Caki2 (cell line): ENCODE measurements at places on chromosomes 16 and 17.

GRCh38 chr16:79981814-79982213 is 381.3 kb upstream of the MAF start:
- no peak for DNase-seq

- no peak for DNase-seq
Observed at GRCh38 chr17:43720311-43721060, 38.1 kb downstream of the SOST start.

GRCh38 chr17:61139219-61139618 is 260.4 kb upstream of the TBX2 start:
- no peak for DNase-seq

GRCh38 chr16:54318941-54319340 is 32.4 kb upstream of the IRX3 start:
- DNase-seq = no peak

GRCh38 chr17:65359016-65359415 is 202.4 kb downstream of the AXIN2 start:
- DNase-seq = peak; percentile 66

DNA sequence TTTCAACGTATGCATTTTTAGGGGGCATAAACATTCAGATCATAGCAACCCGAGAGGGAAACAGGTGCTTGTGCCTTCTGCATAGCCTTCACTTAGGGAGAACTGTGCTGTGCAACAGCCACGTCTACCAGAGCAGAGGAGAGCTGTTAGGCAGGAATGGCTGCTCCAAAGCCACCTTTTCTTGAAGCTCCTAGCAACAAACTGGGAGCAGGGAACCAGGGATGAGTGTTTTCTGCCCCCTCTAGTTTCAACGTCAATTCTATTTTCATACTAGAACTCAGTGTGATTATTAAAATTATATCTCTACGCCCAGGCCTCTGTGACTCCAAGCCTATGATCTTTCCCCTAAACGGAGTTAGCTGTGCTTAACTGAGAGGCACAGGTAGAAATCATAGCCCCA is 290.0 kb downstream of the HAPSTR1 start:
- DNase-seq = no peak

DNA sequence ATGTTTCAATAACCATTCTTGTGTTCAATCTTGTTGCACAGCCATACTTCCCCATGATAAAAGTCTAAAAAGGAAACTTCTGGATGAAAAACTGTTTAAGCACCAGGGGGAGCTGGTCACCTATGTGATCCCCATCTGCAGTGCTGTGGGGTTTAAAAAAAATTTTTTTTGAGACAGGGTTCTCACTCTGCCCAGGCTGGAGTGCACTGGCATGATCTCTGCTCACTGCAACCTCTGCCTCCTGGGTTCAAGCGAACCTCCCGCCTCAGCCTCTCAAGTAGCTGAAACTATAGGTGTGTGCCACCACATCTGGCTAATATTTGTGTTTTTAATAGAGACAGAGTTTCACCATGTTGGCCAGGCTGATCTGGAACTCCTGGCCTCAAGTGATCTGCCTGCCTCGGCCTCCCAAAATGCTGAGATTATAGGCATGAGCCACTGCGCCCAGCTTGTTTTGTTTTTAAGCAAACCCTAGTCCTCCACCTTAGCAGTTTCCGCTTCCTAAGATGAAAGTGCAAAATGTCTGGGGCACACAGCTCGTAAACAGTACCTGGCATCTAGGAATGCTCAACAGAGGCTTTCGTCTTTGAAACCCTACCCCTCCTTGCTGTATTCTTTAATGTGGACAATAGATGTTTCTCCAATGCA is 25.4 kb downstream of the DNAJA2 start:
- peak; percentile 14 for DNase-seq

DNA sequence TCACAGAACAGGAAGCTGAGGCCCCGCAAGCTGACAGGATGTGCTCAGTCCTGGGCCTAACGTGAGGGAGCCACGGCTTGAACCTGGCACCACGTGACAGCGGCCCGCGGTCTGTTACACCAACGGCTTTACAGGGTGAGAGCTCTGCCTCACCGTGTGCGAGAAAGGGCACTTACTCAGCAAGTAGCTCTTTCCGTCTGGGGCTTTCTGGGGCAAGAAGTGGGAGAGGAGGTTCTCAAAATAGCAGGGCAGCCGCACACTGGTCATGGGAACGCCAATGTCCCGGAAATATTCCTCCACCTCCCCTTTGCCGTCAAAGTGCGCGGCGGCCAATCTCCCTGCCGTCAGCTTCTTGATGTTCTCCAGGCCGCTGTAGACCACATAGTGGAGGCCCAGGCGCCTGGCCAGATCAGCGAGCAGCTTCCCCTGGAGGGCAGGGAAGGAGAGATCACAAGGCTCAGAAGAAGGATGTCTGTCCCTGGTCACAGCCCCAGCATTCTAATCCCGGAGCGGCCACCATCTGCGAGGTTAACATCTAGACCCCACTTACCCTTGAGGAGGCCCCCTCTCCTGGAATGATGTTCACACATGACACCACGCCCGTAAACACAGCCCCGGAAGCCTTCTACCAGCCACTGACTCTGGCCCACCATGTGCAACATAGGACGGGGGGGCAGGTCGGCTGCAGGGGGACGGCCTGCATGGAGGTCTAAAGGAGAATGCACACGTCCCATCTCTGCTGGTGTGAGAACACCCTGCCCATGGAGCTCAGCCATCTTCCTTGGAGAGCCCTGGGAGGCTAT is 8.2 kb downstream of the NMRAL1 start:
- no peak for DNase-seq

DNA sequence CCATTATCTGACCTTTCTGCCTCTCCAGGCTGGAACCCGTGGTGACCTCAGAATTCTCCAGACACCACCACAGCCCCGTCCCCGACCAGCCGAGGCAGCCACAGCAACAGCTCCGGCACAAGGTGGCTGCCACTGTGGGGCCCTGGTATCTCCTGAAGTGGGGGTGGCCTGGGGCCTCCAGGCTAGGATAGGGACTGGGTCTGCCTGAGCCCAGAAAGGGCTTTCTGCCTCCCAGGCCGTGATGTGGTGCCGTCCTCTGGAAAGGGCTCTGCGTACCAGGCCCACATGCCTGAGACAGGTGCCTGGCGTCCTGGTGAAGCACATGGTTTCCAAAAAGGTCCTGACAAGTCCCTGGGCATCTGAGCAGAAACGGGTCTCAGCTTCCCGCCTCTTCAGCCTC is 17.1 kb downstream of the FLYWCH1 start:
- no peak for DNase-seq

GRCh38 chr17:5282642-5283217 is 646 bp downstream of the RABEP1 start:
- DNase-seq = no peak

- no peak for DNase-seq
Observed at GRCh38 chr16:85782451-85782850, 16.9 kb downstream of the EMC8 start.

- DNase-seq = peak; percentile 53
Observed at GRCh38 chr17:69450918-69451317, 36.4 kb downstream of the MAP2K6 start.

- no peak for DNase-seq
Observed at GRCh38 chr16:78522327-78522726, 422.9 kb downstream of the WWOX start.

- no peak for DNase-seq
Observed at GRCh38 chr16:56462064-56462796, 10.9 kb downstream of the OGFOD1 start.

DNA sequence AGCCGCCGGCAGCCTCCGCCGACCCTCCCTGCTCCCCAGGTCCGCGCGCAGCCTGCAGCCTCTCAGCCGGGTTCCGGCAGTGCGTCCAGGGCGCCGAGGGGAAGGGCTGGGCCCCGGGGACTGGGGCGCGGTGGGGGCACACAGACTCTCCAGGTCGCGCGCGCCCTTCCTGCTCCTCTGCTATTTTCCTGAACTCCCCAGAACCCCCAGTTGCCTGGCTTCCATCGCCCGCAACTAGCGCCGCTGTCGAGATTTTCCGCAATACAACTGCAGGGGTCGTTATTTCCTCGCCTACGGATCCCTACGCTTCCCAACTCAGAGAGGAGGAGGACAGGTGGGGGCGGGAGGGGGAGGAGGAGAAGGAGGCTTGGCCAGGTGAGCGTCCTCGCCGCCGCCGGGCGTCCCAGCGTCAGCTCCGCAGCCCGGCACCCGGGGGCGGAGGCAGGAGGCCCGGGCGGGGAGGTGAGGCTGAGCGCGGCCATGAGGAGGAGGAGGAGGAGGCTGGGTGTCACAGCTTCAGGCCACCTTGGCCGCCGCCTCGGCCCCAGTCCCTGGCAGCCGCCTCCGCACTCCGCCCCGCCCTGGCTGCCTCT is at the start of gene CA10:
Gene CA10 (minus strand): TSS at position 265 of the 593 bp plus-strand sequence.
- DNase-seq = no peak

- peak; percentile 34 for DNase-seq
Observed at GRCh38 chr16:69114346-69114975, 9.0 kb downstream of the HAS3 start.

DNA sequence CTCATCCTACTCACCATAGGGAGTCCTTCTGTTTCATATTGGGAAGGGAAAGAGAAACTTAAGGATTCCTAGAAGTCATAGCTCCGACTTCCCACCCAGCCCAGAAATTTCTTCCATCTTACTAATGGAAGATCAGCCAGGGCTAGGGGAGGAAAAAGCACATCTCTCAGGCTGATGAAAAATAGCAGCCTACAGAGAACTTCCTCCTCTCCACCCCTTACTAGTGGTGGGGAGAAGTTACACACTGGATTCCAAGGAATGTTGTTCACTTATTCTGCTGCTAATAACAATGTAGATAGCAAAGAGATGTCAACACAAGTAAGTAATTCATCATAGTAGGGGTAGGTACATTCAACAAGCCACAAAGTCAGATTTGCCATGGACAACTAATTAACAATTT is 94.4 kb downstream of the SPACA3 start:
- DNase-seq = no peak

GRCh38 chr16:66052745-66053144 is 313.7 kb upstream of the CDH5 start:
- DNase-seq = no peak

DNA sequence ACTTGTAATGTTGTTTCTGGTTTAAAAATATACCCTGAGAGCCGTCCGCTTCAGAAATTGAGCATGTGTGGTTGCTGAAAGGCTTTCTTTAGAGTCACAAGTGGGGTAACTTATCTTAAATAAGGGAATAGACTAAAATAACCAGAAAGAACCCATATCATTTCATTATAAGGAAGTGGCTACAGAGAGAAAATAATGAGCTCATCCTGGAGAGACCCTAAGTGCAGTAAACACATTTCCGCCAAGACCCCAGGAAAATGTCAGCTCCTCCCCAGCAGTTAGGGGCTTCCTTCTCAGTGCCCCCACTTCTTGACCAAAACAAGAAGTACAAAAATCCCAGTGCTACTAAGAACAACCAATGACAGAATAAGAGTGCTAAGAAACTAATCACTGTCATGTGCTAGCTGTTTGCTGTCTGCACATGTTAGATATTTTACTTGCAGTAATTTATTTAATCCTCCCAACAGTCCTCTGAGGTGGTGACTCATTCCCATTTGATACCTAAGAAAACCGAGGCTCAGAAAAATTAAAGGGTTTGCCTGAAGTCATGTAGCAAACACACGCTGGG is 83.5 kb downstream of the CDYL2 start:
- peak; percentile 6 for DNase-seq

GRCh38 chr17:66228887-66229782 is at the start of gene APOH:
Gene APOH, minus strand, starts transcription at chr17:66229415. Its CDS starts 36 bp downstream, at chr17:66229379.
- DNase-seq = peak; percentile 22

DNA sequence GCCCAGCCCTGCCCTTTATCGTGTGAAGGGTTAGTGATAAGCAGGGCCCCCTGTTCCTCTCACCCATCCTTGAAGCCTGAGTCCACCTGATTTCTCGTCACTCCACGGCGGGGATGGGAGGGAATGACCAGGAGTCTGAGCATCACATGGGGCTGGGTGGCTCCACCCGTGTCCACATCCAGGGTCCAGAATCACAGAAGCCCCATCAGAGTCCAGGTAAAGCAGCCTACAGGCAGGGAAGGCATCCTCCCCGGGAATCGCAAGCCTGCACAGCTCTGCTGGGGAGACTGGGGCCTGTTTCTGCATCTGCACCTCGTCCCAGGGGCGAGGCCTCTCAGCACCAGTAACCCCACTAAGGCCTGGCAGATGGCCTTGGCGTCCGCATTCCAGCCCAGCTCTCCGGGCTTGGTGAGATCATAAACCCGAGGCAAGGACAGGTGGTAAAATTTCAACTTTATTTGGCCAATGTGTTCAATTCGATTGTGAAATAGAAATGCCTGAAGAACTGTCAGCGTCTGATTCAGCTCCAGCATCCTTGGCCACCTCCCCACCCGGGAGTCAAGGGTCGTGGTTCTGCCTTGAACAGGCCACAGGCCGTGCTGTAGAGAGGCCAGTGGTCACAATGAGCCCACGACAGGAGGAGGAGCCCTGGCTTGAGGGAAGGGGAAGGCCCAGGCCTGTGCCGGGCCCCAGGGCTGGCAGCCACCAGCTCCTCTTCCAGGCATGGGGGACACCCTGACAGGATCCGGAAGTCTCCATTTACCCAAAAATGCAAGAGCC is 8.1 kb upstream of the PPP1R27 start:
- DNase-seq = no peak

GRCh38 chr17:52047086-52047485 is 111.4 kb downstream of the CA10 start:
- DNase-seq = no peak

DNA sequence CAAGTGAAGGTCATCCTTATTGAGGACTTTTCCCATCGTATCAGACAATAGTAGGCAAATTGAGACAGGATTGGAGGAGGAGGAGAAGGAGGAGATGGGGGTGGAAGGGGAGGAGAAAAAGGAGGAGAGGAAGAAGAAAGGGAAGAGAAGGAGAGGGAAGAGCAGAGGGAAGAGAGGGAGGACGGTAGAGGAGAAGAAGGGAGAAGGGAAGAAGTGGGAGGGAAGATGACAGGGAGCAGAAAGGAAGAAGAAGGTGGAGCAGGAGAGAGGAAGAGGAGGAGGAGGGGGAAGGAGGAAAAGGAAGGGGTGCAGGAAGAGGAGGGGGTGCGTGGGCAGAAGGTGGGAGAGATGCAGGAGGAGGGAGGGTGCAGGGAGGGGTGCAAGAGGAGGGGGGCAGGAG is 26.0 kb downstream of the ABCC6 start:
- DNase-seq = no peak

DNA sequence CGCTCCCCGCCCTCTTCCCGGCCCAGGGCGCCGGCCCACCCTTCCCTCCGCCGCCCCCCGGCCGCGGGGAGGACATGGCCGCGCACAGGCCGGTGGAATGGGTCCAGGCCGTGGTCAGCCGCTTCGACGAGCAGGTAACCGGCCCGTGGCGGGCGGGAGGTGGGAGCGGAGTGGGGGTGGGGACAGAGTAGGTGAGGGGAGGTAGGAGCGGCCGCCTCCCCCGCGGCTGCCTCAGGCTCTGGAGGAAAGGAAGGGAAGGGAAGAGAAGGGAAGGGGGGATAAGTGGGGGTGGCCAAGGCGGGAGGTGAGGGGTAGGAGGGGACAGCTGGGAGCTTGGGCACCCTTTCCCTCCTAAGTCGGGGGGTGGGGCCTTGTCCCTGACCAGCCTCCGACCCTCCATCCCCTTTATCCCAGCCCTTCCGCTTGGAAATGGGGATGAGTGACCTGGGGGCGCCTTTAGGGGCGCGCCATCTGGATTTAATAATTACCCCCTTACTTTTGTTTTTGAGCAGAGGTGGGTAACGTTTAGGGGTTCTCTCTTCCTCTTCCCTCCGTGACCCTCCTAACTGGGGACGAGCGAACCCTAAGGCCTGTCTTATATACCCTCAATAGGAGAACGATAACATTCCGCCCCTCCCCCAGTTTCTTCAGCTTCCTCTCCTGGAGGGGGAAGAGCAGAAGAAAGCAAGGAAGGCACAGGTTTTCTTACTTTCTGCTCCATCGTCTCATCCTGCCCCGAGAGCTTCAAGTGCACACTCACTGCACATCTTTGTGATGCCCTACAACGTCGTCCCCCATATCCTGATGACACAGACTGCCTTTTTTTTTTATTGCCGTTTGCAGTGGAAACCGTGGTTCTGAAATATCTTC is 694 bp downstream of the NF1 start:
- peak; percentile 43 for DNase-seq

GRCh38 chr17:80163336-80163735 is 6.5 kb upstream of the CARD14 start:
- no peak for DNase-seq
